ENCODE measurements at places on chromosomes 13 and 19. TPM values are rescaled to one million over a fixed set of nuclear protein-coding genes. Genes with fewer than 3 reads are reported as not detected.

The ZNF154 gene
- 0.88 TPM for total RNA-seq

The PLPP2 gene
- total RNA-seq, result 12.0 TPM

DNA sequence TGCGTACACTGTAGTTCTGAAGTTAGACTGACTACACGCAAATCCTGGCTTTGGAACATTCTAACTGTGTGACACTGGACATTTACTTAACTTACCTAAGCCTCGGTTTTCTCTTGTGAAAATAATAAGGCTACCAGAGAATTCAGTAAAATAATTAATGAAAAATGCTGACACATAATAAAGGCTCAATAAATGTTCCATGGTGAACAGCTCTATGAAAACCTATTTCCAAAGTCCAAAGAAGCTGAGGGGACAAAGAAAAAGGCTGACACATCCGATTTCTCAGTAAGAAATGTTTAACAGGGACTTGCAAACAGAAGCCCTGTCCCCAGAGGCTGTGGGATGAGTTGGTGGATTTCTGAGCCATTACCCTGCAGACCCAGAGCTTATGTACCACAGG is 139.7 kb upstream of the GJB6 start:
- no peaks in the 10 kb centered on the region for H3K36me3 ChIP-seq
- no peak for DNase-seq
- H3K27me3 ChIP-seq, result no peaks in the 10 kb centered on the region
- no peak overlapping the region for H3K27ac ChIP-seq

DNA sequence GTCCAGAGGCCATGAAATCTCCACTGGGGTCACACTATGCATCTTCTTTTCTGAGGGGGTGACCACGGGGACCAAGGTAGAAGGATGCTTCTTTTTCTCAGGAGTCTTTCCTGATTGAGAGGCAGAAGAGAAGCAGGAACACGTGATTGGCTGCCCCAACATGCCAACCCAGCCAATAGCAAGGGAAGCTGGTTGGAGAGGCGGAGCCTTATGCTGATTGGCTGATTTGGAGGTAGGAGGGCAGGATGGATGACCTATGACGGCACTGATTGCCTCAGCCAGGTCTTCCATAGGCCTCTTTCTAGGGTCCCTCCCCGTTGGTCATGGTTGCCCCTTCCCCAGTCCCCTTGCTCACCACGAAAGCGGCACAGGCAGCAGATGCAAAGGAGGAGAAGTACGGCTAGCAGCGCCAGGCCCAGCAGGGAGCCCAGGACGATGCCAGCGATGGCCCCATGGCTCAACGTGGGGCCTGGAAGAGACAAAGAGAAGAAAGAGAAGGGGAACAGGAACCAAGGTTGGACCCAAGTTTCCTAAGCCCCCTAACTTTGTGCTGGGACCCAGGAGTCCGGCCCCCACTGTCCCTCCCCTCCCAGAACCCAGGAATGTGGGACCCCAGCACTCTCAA is 8.0 kb downstream of the VSIG10L start:
- no peaks in the 10 kb centered on the region for H3K4me1 ChIP-seq
- no peak for DNase-seq
- no peak overlapping the region for H3K27ac ChIP-seq
- no peaks in the 10 kb centered on the region for H3K27me3 ChIP-seq
- H3K36me3 ChIP-seq, result no peaks in the 10 kb centered on the region

The CATSPERD gene
- total RNA-seq, result not detected

The BTBD2 gene
- 51.2 TPM for total RNA-seq

GRCh38 chr19:30448386-30449077 is 76.3 kb downstream of the ZNF536 start:
- no peaks in the 10 kb centered on the region for H3K36me3 ChIP-seq
- H3K4me1 ChIP-seq, result no peaks in the 10 kb centered on the region
- H3K27ac ChIP-seq, result no peak overlapping the region

DNA sequence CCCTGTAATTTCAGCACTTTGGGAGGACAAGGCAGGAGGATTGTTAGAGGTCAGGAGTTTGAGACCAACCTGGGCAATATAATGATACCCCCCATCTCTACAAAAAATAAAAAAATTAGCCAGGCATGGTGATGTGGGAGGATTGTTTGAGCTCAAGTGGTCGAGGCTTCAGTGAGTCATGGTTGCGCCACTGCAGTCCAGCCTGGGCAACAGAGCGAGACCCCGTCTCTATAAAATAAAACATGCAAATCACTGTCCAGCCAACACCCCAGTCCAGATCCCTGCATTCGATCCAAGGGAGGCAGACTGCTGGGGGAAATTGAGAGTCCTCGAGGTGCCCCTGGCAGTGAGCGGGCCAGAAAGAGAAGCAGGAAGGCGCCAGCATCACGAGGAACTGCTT is 7.0 kb downstream of the CYTH2 start:
- no peak overlapping the region for H3K27ac ChIP-seq
- no peak overlapping the region for H3K4me3 ChIP-seq
- DNase-seq, result no peak

GRCh38 chr13:29154390-29154789 is 334.3 kb downstream of the MTUS2 start:
- H3K27ac ChIP-seq, result no peak overlapping the region
- no peaks in the 10 kb centered on the region for H3K4me1 ChIP-seq
- H3K36me3 ChIP-seq, result no peaks in the 10 kb centered on the region
- no peak overlapping the region for H3K4me3 ChIP-seq
- no peak for DNase-seq

The OR10H1 gene
- total RNA-seq, result not detected

DNA sequence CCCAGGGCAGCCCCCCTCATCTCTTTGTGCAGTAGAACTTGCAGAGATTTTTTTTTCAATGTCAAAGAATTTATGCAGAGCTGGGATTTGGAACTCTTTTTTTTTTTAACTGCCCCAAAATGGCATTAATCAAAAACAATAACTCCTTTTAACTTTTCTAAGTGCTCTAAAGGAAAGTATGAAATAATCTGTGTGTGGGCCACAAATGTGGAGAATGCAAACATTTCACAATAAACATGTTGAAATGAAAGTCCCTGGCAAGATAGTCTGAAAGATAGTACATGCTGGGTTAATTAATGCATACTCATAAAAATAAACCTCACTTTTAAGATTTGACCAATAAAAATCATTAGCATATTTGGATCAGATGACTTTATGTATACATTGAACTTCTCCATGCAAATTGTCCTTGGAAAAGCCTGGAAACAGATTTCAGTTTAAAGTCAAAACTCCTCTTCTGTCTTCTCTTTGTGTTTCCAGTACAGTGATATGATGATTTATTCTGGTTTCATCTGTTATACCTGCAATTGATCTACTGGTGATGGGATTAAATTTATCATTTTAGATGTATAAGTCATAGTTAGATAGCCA is 30.5 kb upstream of the ZNF536 start:
- no peaks in the 10 kb centered on the region for H3K4me1 ChIP-seq
- H3K36me3 ChIP-seq, result no peaks in the 10 kb centered on the region
- H3K27me3 ChIP-seq, result no peaks in the 10 kb centered on the region
- H3K4me3 ChIP-seq, result no peak overlapping the region
- no peak for DNase-seq

GRCh38 chr13:77338329-77338728 is 11.4 kb upstream of the MYCBP2 start:
- no peaks in the 10 kb centered on the region for H3K27me3 ChIP-seq
- H3K36me3 ChIP-seq, result no peaks in the 10 kb centered on the region
- H3K27ac ChIP-seq, result no peak overlapping the region

- H3K4me1 ChIP-seq, result no peaks in the 10 kb centered on the region
- no peak overlapping the region for H3K4me3 ChIP-seq
- no peak overlapping the region for H3K27ac ChIP-seq
- no peaks in the 10 kb centered on the region for H3K27me3 ChIP-seq
- H3K36me3 ChIP-seq, result no peaks in the 10 kb centered on the region
Measured at GRCh38 chr19:33309826-33310225, 7.5 kb upstream of the CEBPA start.

- no peak overlapping the region for H3K4me3 ChIP-seq
- no peaks in the 10 kb centered on the region for H3K4me1 ChIP-seq
- no peak overlapping the region for H3K27ac ChIP-seq
- H3K36me3 ChIP-seq, result no peaks in the 10 kb centered on the region
- DNase-seq, result no peak
Measured at GRCh38 chr13:71395053-71395452, 472.0 kb downstream of the DACH1 start.

The SMIM7 gene
- 26.6 TPM for total RNA-seq

The PLIN5 gene
- total RNA-seq, result 11.1 TPM

- no peaks in the 10 kb centered on the region for H3K4me1 ChIP-seq
- no peaks in the 10 kb centered on the region for H3K36me3 ChIP-seq
- H3K27ac ChIP-seq, result peak overlapping the region; percentile 56
- no peaks in the 10 kb centered on the region for H3K27me3 ChIP-seq
Measured at GRCh38 chr19:46840498-46840942, 10.1 kb downstream of the AP2S1 start.

- DNase-seq, result no peak
- no peaks in the 10 kb centered on the region for H3K4me1 ChIP-seq
- H3K36me3 ChIP-seq, result no peaks in the 10 kb centered on the region
Measured at GRCh38 chr13:51731759-51732158, 72.2 kb downstream of the DHRS12 start.

- no peak for DNase-seq
- no peaks in the 10 kb centered on the region for H3K36me3 ChIP-seq
- peak overlapping the region; percentile 95 for H3K27ac ChIP-seq
Measured at GRCh38 chr13:79404361-79404760, 1.7 kb downstream of the RBM26 start.

GRCh38 chr13:20778311-20778710 is 4.5 kb upstream of the EEF1AKMT1 start:
- no peak for DNase-seq
- H3K36me3 ChIP-seq, result no peaks in the 10 kb centered on the region
- H3K4me1 ChIP-seq, result no peaks in the 10 kb centered on the region
- no peaks in the 10 kb centered on the region for H3K27me3 ChIP-seq
- no peak overlapping the region for H3K27ac ChIP-seq

The KASH5 gene
- not detected for total RNA-seq

GRCh38 chr19:33459222-33460090 is 62.1 kb downstream of the PEPD start:
- H3K4me1 ChIP-seq, result no peaks in the 10 kb centered on the region
- DNase-seq, result no peak
- no peak overlapping the region for H3K27ac ChIP-seq
- H3K27me3 ChIP-seq, result no peaks in the 10 kb centered on the region
- no peaks in the 10 kb centered on the region for H3K36me3 ChIP-seq

The UBE2L5 gene
- total RNA-seq, result 2.8 TPM

DNA sequence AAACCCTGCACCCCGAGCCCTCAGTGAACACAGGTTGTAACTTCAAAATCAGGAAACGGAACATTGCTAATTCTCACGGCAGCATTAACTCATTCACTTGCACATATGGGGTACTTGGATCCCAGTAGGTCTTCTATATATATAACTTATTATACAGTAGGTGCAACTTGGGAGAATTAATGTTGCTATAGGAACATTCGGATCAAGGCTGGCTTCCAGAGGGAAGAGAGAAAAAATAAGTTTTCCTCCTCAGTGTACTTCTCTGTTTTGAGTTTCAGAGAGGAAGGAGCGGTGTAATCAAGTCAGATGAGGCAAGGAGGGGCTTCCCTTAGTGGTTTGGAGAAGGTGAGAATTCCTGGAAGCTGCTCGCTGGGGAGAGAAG is 90.9 kb upstream of the ZNF507 start:
- no peak for DNase-seq
- no peak overlapping the region for H3K27ac ChIP-seq
- H3K36me3 ChIP-seq, result no peaks in the 10 kb centered on the region
- no peaks in the 10 kb centered on the region for H3K4me1 ChIP-seq

Data from uterus (tissue), 4 donors.